Breast epithelium (tissue), 4 donors: ENCODE measurements at places on chromosomes 2 and 18. TPM values are rescaled to one million over a fixed set of nuclear protein-coding genes. Genes with fewer than 3 reads are reported as not detected.
A peak's percentile ranks its signal among the peaks of the same experiment; 100 is the strongest.

DNA sequence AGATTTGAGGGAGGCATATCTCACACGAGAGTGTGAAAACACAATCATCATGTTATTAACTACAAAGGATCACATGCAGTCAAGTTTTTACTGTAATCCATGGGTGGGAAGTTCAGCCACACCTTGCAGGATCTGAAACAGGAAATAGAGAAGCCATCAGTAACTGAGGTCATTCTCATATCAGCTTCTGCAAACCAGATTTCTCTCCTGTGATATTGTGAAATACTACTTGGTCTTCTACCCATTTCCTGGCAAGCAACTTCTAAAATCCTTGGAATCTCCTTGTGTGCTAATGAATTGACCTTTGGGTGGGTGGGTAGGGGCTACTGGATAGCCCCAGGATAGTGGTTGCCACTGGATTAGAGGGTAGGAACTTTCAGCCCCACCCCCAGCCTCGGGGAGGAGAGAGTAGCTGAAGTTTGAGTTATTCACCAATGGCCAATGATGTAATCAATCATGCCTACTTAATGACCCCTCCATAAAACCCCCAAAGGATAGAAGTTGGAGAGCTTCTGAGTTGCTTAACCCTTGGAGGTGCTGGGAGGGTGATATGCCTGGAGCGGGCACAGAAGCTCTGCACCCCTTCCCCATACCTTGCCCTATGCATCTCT lies 25.6 kb upstream of the TGIF1 start:
- DNase-seq = no peak

- no peak for DNase-seq
These were observed 137.8 kb downstream of the PIK3C3 start for GRCh38 chr18:42092848-42093247.

DNA sequence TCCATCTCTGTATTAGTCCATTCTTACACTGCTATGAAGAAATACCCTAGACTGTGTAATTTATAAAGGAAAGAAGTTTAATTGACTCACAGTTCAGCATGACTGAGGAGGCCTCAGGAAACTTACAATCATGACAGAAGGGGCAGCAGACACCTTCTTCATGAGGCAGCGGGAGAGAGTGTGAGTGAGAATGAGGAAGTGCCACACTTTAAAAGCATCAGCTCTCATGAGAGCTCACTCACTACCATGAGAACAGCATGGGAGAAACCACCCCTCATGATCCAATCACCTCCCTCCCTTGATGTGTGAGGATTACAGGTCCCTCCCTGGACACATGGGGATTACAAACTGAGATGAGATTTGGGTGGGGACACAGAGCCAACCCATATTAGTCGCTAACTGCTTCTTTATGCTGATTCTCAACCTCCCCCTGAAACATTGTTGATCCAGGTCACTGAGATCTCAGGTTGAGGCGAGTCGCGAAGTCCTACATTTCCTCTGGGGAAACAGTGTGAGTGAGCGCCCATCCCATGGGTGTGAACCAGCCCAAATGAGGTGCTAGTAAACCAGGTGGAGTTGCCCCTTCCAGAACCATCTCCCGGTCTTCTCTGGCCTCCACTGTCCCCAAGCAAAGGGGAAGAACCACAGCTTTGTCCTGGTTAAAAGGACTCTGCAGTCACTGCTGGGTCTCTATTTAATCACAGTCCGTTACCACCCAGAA lies 123.8 kb downstream of the CAPN13 start:
- no peak for DNase-seq

UGT1A10 gene
- total RNA-seq = not detected

CROCC2 gene
- total RNA-seq = not detected

DNA sequence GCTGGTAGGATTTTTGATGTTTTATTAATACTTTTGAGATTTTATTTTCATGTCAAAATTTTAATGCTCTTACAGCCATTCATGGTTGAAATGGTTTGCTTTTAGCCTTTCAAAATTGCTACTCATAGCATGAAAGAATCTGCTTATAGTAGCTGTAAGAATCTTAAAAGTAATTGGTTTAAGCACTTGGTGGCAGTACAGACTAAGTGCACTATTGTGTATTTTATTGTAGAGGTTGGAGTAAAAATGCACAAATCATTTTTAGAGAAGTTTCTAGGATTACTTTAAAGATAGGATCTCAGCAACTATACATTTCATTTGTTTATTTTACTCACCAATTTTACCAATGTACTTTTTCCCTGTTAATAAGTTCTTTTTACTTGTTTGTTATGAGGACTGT lies 205.8 kb downstream of the SPAG16 start:
- no peak for DNase-seq

DNA sequence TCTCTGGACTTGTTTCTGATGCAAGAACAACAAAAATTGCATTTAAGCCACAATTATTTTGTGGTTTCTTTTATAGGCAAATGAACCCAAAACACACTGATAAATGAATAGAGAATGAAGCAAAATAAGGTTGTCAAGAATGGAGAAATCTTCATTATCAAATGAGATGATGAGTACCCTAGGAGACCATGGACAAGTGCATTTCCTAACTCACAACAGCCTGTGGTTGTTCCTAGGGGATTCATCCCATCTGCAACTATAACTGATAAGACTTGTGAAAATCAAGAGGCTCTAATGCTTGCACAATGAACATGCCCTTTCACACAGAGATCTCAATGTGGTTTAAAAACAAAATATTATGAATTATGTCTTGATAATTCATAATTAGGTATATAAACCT lies 159.9 kb downstream of the PDE1A start:
- no peak for DNase-seq

ZC3H6 gene
- 20.3 TPM for total RNA-seq

GPR45 gene
- total RNA-seq = not detected

ARL6IP6 gene
- 28.4 TPM for total RNA-seq

- no peak for DNase-seq
These were observed 19.8 kb upstream of the PLEK start for GRCh38 chr2:68345129-68345875.

ANKRD53 gene
- total RNA-seq = 2.8 TPM

- no peak for DNase-seq
These were observed 236.8 kb upstream of the RBMS1 start for GRCh38 chr2:160730296-160730995.

DNA sequence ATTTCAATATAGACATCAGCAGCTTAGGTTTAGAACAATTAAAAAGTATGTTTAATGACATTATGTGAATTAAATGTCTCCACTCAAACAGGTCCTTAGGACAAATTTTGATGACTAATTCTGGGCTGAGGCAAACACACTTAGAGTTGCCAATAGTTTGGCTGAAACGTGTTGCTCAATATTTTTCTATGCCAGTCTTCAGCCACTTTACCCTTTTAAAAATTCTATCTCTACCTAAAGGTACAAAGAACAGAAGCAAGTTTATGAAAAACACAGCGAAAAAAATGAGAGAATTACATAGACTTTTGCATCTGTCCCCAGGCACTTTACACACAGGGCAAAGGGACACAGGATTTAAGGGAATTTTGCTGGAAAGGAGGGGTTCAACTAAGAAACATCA lies 4.5 kb downstream of the IDH1 start:
- DNase-seq = no peak

ATG16L1 gene
- 61.9 TPM for total RNA-seq

DNA sequence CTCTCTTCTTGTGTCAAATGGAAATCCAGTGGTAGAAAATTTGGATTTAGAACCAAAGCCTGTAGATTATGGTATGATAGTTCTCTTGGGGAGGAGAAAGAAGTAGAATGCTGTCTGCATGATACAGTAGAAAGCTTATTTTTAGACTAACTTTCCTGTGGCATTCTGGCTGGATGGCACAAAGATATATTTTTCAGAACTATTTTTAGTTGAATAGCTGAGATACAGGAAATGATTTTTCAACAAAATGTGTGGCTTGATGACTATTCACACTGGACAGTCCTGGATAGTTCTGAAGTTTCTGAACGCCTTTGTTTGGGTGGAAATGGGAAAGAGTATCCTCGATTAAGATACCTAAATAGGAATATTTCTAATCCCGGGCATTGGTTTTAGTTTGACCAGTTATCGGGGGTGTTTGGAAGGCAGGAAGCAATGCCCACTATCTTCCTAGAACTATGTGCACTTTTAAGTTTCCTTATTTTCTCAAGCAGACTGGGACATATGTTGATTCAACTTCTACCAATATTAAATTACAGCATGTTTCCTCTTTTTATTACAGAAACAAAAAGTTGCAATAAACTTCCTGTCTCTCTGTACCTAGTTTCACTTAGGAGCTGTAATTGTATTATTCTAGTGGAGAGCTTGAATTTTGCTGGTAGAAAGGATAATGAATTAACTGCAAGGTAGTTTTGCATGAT lies 32.1 kb downstream of the GDF7 start:
- DNase-seq = no peak

DNA sequence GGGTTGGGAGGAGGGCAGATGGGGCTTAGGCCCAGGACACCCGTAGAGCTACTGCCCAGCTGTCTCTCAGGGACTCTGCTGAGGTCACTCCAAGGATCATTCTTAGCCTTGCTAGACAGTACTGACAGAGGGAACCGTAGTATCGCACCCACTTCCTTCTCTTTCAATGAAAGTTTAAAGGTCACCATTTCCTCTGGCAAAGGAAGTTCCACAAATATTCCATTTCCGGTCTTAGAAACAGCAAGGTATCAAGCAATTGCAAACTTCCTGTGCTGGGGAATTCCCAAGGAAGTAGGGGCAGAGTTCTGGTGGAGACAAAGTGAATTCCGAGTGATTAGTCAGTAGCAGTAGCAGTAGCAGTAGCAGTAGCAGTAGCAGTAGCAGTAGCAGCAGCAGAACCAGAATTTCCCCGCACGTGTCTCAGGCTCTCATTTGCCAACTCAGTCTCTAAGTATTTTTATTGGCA lies 24.7 kb downstream of the IL1B start:
- no peak for DNase-seq

ANAPC1 gene
- total RNA-seq = 52.8 TPM

VWC2L gene
- not detected for total RNA-seq

GRCh38 chr18:60082282-60082681 lies 182.5 kb downstream of the PMAIP1 start:
- no peak for DNase-seq

MPHOSPH10 gene
- total RNA-seq = 27.5 TPM

DNA sequence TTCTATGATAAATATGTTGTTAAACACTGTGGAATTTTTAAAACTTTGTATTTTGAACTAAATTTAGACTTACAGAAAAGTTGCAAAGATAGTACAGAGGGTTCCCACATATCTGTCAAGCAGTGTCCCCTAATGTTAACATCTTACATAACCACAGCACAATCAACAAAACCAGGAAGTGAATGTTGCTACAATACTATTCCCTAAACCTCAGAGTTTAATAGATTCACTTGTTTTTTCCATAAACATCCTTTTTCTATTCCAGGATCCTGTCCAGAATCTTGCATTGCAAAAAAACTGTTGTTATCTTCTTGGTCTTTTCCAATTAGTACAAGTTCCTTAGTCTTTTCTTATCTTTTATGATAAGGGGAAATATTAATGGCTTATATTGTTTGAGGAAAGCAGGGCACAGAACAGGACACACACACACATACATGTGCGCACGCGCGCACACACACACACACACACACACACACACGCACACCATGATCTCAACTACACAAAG lies 251.1 kb upstream of the TRIB2 start:
- DNase-seq = no peak

GRCh38 chr2:66576311-66576560 lies 141.3 kb downstream of the MEIS1 start:
- no peak for DNase-seq

ARHGEF33 gene
- total RNA-seq = 1.6 TPM

DNA sequence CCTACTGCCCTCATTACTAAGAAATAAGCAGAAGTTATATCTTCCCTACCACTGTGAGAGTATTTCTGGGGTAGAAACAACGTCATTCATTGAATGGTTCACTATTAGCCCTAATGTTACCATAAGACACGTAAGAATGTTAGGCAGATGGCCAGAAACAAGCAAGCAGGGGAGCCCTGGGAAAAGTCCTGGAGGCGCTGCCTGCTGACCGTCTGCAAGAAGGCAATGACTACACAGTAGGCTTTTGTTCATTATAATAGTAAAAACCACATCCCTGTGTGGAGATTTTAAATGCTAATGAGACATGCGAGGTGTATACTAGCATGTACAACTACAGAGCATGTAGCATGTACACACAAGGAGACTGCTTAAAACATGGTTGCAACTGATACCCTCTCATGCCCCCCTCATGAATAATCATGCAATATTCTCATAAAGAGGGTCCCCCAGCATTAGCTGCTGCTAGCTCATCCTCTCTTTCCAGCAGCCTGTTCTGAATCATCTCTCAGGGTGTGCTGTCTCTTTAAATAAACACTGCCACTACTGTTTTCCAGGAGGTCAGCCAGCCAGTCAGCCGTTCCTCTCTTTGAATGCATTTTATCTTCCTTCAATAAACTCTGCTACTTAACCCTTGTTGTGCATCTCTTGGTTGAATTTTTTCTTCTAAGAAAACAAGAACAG lies 23.6 kb downstream of the SUCLG1 start:
- no peak for DNase-seq

CHN1 gene
- 9.8 TPM for total RNA-seq

DNA sequence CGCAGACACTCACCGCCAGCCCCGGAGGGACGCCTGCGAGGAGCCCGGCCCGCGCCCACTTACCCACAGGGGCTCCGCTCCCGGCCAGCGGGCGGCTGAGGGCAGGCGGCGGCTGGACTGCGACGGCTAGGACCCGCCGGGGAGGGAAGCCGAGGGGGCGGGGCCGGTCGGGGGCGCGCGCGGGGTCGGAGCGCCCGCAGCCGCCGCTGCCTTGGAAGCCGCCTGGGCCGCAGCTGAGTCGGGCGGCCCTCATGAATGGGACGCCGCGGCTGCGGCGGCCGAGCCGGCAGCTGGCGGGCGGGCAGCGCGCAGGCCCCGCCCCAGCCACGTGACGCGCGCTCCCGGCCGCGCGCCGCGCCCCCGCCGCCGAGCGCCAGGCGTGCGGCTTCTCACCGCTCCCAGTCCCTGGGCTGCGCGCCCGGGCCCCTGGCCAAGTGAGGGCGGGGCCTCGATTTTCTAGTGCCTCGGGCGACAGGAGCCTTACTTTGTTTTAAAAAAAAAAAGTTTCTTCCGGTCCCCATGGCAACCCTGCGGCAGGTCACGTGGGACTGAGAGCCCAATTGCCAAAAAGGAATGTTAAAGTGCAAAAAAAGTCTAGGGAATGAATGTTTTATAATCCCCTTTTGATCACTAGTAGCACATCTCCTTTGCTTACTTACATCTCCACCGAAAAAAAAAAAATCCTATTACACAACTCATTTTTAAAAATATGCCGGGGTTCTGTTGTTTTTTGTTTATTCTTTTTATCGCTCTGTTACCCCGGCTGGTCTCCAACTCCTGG lies at the start of gene LPIN2:
Gene LPIN2, minus strand, starts transcription at position 121 of the 781 bp plus-strand sequence. CDS start 52,304 bp downstream, outside the sequence.
- DNase-seq = peak; percentile 97

GRCh38 chr2:127985735-127986134 lies 42.1 kb downstream of the SAP130 start:
- no peak for DNase-seq
